ENCODE measurements at places on chromosomes 11 and 22.

DNA sequence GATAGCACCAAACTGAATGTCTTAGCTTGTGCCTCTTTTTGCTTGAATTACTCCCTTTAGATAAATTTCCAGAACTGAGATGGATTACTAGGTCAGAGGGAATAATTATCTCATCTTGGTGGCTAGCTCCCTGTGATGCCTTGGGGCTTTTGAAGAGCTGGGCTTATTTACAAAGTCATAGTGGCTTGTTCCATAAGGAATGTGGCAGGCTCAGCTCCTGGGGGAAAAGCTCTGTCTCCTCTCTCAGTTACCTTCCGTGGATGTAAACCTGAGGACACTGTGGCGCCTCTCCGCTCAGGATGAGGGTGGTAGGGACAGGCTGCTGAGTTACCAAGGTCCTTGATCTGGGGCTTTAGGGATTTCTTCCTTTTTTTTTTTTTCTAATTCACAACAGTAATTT is 121.7 kb downstream of the PARVA start:
- DNase-seq = no peak

- no peak for DNase-seq
Observed at GRCh38 chr22:28833276-28833923, 33.0 kb upstream of the XBP1 start.

GRCh38 chr11:35337136-35337913 is 82.0 kb downstream of the SLC1A2 start:
- DNase-seq = no peak

DNA sequence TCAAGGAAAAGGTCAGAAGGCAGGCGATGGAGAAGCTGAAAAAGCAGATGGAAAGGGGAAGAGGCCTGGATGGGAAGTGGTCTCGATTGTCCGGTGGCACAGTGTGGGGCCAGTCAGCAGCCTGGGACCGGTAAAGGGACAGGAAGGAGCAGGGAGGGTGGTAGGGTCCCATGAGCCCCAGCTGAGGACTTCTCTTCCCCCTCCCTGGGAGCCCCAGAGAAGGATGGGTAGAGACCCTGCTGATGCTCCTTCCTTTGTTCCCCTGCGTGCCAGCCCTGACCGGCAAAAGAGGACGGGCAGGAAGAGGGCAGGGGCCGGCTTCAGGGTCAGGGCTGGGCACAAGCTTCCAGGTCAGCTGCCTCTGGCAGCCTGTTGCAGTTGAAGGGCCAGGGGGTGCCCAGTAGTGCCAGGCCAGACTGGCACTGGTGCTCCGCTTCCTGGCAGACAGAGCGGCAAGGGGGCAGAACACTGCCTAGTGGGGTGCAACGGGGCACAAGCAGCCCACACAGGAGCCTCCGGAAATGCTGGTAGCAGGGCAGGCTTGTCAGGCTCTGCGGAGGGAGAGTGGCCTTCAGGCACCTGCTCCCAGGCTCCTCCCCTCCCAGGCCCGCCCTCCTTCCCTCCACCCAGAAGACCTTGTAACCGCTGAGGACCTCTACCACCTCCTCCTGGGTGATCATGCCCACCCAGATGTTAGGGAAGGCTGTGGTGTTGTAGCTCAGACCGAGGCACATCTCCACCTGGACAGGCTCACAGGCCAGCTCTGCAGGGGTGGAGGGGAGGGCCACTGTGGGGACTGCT is 739 bp upstream of the C1QTNF5 start:
- no peak for DNase-seq

DNA sequence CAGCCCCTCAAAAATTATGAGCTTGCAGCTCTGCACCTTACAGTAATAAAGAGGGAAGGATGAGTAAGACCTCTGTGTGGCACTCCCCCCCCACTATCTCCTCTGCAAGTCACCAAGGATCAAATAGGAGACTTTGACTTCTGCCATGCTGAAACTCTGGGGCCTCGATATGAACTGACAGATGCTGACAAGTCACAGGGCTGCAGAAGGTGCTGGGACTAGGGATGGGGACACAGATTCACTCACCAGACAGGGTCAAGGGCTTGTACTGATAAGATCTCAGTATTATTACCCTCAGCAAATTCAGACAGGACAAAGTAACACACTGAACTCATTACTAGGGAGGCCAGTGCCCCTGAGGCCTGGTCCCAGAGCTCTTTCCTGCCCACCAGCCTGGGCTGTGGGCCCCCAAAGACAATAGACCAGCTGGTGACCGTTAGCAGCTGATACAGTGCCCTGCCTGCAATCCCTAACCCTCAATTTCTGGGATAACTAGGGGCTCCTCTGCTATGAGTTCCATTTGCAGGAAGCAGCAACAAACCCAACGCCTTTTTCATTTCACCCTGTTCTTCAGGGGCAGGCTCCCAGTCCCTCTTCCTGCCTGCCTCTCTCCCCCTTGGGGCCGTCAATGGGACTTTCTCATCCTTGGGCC is 20.1 kb downstream of the TMPRSS13 start:
- DNase-seq = no peak

- no peak for DNase-seq
Observed at GRCh38 chr22:20810645-20811044, 36.7 kb downstream of the SERPIND1 start.

DNA sequence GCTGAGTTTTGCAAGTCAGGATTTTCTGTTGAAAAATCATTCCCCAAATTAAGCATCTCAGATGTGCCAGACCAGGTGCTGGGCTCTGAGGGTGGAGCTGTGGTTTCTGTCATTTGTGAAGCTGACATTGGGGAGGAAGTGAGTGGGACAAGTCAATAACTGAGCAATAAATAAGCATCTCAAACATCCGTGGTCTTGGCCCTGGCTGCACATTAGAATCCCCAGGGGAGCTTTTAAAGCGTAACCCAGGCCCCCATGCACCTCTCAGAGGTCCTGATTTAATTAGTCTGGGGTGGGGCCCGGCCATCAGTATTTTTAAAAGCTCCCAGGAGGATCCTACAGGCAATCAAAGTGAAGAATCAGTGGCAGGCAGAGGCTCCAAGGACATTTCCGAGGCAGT is 420.0 kb downstream of the MN1 start:
- no peak for DNase-seq

DNA sequence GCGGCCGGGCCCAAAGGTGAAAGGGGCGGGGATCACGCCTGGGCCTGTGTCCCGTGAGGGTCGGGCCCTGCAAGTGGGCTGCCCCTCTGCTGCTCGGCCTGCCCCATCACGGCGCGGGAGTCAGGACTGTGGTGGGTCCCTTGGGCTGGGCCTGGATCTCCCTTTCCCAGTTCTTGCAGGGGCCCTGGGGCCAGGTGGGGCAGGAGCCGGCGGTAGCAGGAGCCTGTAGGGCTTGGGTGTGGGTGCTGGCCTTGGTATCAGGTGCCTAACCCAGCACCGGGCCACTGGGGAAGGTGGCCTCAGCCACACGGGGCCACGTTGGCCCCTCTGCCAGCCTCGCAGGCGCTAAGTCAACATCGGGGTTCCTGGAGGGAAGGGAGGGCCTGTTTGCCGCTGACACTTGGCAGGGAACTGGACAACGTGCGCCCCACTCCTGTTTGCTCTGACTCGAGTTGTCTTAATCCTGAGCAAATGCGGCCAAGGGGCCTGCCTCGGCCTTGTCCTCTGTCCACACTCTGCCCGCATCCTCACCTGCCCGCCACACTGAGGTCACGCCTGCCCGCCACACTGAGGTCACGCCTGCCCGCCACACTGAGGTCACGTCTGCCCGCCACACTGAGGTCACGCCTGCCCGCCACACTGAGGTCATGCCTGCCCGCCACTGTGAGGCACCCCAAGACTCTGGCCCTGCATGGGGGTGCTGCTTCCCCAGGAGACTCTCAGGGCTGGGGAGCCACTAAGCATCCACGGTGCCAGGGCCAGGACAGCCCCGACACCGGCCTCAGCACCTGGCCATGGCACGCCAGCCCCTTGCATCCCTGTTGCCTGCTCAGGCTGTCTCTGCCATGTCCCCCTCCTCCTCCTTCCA is 14.2 kb upstream of the MUC5B start:
- no peak for DNase-seq

DNA sequence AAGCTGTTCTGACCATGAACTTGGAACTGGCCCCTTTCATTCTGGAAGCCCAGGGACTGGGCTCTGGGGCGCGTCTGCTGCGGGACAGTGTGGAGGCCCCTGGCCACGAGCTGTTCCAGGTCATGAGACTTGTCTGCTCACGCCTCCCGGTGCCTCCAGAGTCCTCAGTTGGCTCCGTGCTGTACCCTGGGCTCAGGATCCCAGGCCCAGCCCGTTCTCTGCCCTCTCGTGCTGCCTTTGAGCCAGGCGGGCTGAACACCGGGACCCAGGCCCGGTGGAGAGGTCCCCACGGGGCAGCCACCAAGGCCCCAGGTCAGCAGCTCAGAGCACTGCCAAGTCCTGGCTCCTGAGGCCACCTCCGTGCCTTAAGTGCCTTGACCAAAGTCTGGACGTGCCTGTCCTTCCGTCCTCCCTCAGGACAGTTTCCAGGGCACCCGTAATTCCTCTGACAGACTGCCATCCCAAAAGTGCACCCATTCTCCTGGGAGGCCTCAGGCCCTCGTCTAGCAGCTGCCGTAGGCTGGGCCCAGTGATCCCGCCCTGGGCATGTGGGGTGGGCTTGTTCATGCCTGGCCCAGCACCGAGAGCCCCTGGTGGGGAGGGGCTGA is 36.3 kb upstream of the PPARA start:
- DNase-seq = no peak

DNA sequence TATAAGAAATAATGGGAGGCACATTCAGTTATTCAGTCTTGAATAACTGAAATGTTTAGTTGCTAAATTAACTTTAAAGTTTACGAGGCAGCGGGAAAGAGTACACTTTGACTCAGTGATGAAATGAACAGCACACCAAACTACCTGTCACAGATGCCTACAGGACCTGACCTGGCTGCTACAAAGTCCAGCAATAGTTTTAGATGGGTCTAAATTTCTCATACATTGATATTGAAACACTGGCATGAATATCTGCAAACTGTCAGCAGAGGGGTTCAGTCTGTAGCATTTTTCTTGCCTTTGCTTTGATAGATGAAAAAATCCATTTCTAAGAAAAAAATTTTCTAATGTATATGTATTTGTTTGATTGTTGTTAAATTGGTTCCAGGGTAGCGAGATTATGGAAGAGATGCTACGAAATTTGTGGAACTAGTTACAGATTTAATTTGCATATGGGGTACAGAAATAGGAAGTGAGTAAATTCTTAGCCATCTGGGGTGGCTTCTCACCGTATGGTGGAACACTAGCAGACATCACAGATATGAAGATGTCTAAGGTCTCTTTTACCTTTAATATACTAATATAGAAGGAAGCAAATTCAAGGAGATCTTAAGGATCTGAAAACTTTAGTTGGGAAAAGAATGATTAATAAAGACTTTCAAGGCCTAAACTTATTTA is 20.8 kb upstream of the GAB2 start:
- DNase-seq = no peak

DNA sequence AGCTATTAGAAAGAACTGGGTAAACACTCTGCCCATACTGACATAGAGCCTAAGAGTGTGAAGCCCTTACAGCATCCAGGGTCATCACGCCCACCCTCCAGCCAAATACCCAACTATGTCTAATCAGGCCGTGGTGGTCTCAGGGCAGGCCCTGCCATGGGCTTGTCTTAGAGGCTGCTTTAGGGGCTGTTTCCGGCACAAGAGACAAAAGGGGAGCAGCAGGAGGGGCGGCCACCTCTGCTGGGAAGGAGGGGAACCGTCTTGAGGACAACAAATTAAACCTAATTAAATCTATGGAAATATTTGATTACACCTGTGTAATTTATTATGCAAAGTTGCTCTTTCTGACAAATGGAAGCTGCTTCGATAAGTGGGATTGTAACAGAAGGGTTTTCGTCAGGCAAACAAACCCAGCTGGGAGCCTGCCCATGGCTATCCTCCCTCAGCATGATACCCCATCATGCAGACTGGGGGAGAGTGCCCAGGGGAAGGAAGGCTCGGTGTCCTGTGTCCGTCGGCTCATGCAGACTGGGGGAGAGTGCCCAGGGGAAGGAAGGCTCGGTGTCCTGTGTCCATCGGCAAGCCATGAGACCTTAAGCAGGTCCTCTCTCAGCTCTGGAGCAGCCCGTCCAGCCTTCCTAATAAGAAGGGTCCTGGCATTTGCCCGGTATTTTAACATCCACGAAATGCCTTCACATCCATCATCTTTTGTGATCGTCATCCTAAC is 163.6 kb upstream of the B3GAT1 start:
- no peak for DNase-seq

All from stimulated activated CD4-positive, alpha-beta T cell treated with anti-CD3 and anti-CD28 coated beads, Interleukin-12 subunit alpha, Interleukin-12 subunit beta, amount 100 ng/mL, for 48 hours (primary cell).